ENCODE measurements at places on chromosomes 3 and 15.

GRCh38 chr3:100400419-100400779, 490 bp downstream of the TOMM70 start:
- peak; percentile 61 for DNase-seq

DNA sequence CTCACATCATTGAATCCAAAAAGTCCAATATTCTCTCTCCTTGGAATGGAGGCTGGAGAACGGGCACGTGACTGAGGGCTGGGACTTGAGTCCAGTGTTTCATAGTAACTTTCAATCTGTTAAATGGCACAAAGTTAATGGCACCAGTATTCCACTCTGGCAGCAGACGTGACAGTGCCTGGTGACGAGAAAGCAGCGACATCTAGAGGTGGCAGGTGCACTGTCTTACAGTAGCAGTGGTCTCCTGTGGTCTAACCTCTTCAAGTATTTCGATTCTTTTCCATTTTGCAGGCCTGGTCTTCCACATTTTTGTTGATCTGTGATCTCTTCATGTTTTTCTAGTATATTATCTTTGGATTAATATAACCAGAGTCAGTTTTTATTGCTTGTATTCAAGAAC, 107.1 kb downstream of the OXSM start:
- peak; percentile 20 for DNase-seq

DNA sequence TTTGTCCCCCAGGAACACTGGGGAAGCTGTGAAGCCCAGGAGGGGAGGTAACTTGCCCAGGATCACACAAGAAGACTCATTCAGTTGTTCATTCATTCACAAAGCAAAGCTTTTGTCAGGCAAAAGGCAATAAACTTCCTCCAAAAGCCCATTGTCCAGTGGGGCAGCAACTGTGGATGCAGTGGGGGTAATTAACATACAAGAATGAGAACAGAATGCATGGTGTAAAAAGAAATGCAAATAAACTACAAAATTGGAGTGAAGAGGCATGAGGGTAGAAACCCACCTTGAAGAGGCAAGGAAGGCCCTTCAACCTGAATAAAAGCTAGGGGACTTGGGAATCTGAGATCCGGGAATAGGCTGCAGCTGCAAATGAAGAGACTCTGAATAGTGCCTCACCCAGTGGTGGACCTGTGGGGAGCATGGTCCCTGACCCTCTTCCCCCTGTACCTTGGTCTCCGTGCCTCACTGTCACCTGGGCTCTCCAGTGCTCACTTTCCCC, 363.6 kb downstream of the CLSTN2 start:
- DNase-seq: no peak

- no peak for DNase-seq
Measured at GRCh38 chr15:90918835-90919234, 13.5 kb downstream of the HDDC3 start.

DNA sequence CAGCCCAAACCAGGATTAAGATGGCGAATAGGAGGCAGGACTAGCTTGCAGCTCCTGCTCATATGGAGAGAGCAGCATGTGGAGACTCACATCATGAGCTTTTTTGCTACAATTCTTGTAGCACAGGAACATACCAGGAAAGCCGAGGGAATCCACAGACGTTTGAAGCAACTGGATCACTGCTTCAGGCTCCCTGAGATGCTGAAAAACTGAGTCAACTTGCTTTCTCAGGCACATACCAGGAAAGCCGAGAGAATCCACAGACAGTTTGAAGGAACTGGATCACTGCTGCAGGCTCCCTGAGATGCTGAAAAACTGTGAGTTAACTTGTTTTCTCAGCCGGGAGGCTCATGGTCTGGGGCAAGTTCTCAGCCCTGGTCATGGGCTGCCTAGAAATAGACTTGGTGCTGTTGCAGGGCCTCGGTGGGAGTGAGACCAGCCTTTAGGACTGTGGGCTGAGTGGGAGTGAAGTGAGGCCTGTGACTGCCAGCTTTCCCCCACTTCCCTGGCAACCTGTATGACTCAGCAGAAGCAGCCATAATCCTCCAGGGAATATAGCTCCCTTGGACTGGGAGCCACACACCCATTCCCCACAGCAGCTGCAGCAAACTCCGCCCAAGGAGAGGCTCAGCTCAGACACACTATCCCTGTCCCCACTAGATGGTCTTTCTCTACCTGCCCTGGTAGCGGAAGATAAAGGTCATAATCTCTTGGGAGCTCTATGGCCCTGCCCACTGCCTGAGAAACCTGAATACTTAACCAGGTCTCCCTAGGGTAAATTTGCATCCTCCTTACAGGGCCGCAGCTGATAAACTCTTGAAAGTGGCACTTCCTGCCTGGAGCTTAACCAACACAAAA, 51.9 kb upstream of the PFN2 start:
- no peak for DNase-seq

DNA sequence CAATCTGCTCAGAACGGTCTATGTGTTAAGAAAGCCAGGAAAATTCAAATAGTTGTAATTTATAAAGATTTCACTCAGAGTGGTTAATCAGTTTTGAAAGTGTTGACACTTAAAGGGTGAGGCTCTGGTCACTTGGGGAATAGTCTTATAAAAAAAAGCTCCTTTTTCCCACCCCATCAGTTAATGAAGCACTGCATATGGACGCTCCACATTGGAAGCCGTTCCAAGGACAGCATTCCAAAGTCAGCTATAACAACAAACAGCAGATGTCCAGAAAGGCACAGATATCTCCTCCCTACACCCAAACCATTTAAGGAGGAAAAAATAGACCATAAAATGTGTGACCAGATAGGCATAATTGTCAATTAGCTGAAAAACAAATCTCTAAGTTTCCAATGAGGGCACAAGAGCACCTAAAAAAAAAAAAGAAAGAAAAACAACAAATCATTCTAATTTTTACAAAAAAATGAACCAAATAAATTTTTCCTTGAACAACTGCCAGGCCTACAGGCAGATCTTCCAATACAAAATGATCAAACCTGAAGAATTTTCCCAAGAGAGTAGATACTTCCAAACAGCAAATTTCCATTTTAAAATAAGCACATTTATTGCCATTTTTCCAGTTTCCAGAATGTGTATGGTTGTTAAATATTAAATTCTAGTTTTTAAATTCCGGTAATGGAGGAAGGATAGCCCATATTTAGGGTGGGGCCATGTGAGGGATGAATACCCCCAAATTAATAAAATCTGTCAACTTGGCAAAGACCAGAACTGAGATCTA, 198.3 kb downstream of the ERC2 start:
- DNase-seq: no peak

DNA sequence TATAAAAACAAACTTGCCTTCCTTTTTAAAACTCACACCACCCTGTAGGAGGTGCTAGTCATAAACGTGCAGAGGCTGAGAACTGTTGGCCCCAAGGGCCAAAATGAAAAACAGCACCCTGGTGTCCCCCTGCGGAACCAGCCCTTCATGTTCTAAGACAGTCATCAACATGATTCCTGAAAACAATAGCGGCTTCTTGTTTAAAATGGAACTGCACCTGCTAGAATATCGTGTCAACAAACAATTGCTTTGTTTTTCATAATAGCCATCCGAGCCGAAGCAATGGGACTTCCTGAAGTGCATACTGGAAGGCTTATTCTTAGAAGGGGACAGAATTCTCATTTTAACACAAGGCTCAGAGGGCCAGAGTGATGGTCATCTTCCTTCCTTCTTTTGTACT, 43.7 kb downstream of the MECOM start:
- DNase-seq: no peak

DNA sequence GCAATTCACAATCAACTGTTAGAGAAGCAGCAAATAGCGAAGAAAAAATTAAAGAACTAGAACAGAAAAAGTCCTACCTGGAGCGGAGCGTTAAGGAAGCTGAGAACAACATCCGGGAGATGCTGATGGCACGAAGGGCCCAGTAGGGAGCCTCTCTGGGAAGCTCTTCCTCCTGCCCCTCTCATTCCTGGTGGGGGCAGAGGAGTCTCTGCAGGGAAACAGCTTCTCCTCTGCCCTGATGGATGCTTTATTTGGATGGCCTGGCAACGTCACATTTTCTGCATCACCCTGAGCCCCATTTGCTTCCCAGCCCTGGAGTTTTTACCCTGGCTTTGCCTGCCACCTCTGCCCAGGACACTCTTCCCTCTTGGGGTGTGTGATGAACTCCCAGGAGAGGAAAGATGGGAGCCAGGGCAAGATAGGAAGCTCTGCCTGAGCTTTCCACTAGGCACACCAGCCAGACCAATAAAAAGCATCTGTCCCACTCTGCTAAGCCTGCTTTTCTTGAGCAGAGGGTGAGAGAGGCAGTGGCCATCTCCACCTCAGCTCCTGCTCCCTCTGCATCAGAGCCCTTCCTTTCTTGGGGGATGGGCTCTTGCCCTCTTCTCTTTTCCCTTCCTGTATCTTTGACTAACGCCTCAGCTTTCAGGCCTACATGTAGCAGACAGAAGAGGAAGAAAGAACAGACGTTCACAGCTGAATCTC, 39.4 kb downstream of the PPARG start:
- no peak for DNase-seq

GRCh38 chr3:32002561-32003368, 21.2 kb downstream of the ZNF860 start:
- DNase-seq: no peak

DNA sequence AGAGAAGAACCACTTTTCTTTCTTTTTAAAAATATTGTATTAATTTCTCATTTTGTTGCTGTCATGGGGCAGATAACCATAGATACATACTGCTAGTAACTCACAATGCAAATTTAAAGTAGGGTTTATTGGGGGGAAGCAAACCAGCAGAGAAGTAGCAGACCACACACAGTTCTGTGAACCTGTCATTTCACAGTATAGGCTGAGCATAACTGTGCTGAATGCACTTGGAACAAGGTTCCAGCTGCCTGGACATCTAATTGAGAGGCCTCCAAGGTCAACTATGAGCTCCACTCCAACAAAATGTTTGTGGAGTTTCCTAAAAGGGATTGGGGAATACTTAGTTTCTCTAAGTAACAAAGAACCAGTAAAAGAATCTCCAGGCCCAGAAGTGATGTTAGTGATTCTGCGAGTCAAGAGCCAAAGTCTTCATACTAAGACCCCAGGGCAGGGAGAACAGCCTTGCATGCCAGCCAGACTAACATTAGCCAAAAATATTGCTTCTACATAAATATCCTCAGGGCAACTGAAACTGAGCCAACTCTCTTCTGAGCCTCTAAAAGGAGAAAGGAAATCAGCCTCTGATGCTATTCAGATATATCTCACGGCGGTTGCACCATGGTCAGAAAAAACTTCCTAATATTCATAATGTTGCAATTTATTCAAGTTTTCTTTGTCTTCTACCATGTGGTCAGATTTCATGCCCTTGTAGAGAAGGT, 856.4 kb upstream of the ALCAM start:
- no peak for DNase-seq

- DNase-seq: peak; percentile 77
Measured at GRCh38 chr3:196969134-196969659, 564 bp upstream of the PIGZ start.

GRCh38 chr3:152040319-152040718, 166.9 kb downstream of the SUCNR1 start:
- DNase-seq: no peak

- no peak for DNase-seq
Measured at GRCh38 chr15:26075770-26076169, 212.6 kb upstream of the ATP10A start.

DNA sequence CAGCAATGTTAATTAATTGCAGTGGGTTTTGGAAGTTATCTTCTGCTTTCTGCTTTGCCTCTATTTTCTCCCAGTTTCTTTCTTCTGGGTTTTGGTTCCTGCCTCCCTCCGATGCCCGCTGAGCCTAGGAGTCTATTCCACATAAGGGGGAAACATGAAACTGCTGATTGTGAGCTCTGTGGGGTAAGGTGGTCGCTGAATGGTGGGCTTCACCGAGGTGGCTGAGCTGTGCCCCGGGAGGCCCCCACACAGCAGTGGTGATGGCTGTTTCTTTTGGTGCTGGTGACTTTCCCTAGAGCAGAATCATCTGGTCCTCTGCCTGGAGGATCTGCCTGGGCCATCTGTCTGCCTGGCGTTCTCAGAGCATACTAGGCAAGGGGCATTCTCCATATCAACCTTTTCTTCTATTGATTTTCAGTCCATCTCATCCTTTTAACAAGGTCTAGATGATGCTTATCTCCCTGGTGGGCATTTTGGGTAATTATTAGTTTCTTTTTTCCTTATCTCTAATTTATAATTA, 68.8 kb upstream of the ATP2B2 start:
- DNase-seq: no peak

GRCh38 chr3:127744875-127745274, 72.1 kb downstream of the ABTB1 start:
- no peak for DNase-seq

GRCh38 chr15:56249092-56249491, 5.4 kb upstream of the RFX7 start:
- DNase-seq: peak; percentile 89

- peak; percentile 20 for DNase-seq
Measured at GRCh38 chr15:38670128-38671005, 105.8 kb upstream of the RASGRP1 start.

- no peak for DNase-seq
Measured at GRCh38 chr3:151901644-151902285, 28.3 kb downstream of the SUCNR1 start.

GRCh38 chr3:122299872-122300460, 25.1 kb upstream of the CSTA start:
- peak; percentile 76 for DNase-seq

- no peak for DNase-seq
Measured at GRCh38 chr3:906739-907138, 186.1 kb upstream of the CNTN6 start.

GRCh38 chr15:99909592-99910295, 176.5 kb upstream of the LYSMD4 start:
- peak; percentile 26 for DNase-seq

DNA sequence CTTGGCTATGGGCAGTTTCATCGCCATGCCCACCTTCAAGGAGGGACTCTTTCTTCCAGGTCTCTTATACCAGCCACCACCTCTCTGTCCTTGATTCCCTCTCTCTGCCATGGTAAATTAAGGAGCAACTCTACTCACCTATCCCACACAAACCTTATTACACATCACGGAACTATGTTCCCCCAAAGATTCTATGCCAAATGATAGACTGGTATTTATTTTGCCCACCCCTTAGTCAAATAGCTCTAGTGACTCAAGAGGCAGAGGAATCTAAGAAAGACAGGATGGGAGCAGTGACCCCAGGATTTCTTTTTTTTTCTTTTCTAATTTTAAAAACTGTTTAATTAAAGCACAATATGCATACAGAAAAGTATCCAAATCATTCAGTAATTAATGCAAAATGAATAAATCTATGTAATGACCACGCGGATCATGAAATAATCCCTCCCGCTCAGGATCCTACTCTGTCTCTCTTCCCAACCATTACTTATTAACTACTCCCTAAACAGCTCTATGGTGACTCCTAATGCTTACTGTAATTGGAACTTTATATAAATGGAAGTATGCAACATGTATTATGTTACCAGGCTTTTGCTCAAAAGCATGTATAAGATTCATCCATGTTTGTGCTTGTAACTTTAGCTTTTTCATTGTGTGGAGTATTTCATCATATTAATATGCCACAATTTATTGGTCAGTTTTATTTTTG, 410.8 kb upstream of the RASGRP1 start:
- no peak for DNase-seq

DNA sequence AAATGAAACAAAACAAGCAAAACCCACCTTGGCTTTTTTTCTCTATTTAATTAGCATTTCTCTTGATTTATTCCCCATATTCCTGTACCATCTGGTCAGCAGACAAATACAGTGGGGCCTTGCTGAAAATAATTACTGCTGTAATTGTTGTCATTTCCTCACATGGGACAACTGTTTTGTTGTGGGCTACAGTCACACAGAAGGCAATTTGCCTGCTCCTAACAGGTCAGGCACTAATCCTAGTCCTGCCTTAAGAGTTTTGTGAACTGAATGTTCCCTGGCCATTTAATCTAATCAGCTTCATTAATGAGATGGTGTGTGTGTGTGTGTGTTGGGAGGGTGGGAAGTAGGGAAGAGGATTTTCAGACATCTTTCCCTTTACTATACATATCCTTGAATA, 11.6 kb downstream of the TRPC1 start:
- no peak for DNase-seq

- DNase-seq: no peak
Measured at GRCh38 chr3:71560665-71561064, 22.9 kb downstream of the FOXP1 start.
